ENCODE measurements at places on chromosomes 12 and 14. TPM values are rescaled to one million over a fixed set of nuclear protein-coding genes. Genes with fewer than 3 reads are reported as not detected.

- DNase-seq, result no peak
Observed at GRCh38 chr14:99267837-99268781, 3.9 kb downstream of the BCL11B start.

DNA sequence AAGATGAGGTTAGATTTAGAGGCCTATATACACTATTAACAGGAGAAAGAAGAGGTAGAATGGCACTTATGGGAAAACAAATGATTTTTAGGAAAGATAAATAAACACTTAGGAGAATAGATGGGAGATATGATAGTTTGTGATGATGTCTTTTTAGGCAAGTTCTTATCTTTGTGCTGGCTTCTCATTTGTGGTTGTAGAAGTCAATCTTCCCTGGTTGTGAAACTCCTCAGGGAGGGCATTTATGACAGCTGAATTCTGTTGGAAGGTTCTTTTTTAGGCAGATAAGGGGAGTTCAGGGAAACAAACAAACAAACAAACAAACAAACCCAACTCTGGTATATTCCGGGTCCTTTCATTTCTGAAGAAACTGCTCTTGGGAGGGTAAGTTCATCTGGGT lies 311.8 kb downstream of the AEBP2 start:
- DNase-seq, result no peak

The KRT73 gene
- total RNA-seq, result not detected

The ZCCHC8 gene
- total RNA-seq, result 14.2 TPM

The FZD10 gene
- total RNA-seq, result not detected

The AQP6 gene
- 0.51 TPM for total RNA-seq

- DNase-seq, result no peak
Observed at GRCh38 chr12:57454213-57454565, 918 bp upstream of the INHBE start.

GRCh38 chr14:95071649-95072280 lies 85.6 kb downstream of the DICER1 start:
- DNase-seq, result no peak

- DNase-seq, result peak; percentile 37
Observed at GRCh38 chr12:95582230-95583058, 31.2 kb upstream of the USP44 start.

DNA sequence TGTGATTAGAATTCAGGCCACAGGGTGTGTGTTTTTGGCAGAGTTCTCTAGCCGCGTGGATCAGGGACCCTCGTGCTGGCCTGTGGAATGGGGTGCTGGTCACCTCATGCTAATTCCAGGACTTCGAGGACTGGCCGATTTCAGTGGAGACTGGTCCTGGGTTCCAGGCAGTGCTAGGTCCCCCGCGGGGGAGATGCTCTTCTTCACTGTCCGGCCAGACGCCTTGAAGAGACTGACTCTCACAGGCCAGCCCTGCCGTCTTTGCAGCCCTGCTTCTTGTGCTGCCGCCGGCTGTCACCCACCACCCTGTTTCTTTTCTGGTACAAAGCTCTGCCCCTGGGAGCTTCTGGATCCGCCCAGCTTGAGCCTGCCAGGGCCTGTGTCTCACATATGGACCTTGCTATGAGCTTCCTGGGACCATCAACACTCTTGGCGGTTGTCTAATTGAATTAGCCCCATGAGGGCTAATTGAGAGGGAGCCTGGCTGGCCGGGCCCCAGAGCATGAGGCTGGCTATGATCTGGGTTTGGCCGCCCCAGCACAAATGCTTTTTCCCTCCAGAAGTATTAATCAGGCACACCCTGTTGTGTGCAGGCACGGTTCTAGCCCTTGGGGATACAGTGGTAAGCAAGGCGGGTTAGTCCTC lies 8.2 kb downstream of the MLXIP start:
- DNase-seq, result no peak

- DNase-seq, result no peak
Observed at GRCh38 chr12:98096436-98096835, 419.0 kb upstream of the TMPO start.

DNA sequence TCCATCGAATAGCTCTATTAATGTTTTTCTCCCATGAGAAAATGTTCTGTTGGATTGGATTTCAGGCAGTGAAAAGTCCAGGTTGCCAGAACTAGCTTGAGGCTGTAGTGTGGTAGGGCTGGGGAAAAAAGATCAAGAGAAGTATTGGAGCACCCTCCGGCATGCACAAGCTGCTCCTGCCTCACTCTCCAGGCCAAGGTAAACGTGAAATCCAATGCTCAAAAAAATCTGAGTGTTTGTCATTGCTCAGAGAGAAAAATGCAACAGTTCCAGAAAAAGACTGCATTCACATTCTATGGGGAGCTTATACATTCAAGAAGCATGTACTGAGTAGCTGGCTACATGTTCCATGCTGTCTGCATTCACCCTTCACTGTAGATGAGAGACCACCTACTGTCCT lies 680.9 kb upstream of the TBX3 start:
- DNase-seq, result no peak

DNA sequence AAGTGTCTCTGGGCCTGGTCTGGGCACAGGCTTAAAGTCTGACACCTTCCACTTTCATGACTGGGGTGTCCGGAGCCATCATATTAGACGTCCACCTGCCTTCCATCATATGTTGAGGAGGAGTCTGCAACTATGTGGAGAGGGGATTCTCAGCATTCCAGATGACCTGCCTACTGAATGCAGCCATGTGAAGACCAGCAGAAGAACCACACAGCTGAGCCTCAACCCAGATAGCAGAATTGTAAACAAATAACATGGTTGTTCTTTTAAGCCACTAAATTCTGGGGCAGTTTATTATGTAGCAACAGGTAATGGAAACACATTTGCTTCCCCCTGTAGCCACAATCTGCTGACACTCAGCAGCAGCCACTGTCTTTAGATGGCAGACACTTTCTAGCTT lies 4.0 kb upstream of the SLC15A4 start:
- DNase-seq, result no peak

DNA sequence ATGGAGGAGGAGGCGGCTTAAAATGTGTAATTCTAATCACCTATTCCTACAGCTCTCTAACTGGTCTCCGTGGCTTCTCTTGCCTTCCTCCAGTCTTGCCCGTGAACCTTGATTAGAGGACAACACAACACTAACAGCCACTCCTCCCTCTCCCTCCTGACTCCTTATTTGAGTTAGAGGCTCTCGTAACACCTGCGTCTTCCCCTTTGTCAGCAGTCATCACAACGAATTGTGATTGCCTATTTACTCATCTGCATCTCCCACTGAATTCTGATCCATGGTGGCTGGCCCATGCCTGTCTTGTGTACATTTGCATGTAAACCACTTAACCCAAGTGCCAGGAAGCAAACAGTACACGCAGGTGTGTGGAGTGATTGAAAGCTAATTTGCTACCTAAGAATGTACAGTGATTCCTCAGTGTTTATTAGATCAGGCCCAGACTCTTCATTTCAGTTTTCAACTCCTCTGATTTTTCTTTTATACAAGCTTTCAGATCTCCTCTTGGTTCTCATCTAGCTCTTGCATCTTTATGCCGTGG lies 154.5 kb downstream of the MON2 start:
- no peak for DNase-seq

DNA sequence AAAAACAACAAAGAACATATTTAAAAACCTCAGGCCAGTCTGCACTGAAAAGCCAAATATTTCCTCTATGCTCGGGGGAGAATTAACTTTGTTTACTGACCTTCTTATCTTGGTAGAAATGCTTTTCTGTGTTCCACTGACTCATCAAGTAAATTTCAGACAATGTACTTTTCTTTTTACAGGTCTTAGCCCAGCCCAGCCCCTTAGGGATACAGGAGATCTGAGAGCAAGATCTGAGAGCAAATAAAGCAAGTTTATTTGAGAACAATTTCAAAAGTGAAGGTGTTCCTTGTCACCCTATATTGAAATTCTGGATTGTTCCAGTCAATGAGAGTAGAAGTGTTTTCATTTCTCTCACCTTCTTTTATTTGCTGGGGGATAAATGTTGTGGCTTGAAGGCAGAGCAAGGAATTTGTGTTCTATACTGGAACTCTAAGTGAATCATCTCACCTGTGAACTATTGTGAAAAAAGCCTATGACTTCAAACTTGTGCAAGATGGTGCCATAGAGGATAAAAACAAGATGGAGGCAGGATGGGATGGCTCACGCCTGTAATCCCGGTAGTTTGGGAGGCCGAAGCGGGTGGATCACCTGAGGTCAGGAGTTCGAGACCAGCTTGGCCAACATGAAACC lies 7.9 kb upstream of the GPRC5A start:
- peak; percentile 77 for DNase-seq

The KRT2 gene
- not detected for total RNA-seq

The CLECL1 gene
- total RNA-seq, result not detected

DNA sequence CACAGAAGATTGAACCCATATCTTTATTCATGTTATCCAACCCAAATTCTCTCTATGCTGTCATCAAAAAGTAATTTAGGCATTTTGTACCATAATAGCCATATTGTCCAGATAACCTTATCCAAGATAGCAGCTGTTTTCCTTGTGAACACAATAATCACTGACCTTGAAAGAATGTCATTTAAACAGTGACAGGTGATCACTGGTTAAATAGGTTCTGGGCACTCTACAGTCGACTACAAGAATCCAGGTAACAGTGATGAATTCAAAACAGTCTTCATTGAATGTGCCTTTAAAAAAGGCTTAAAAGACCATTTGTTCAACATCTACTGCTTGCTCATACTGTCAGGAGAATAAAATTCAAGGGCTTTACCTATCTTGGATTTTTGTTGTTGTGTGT lies 4.6 kb upstream of the SPX start:
- DNase-seq, result no peak

DNA sequence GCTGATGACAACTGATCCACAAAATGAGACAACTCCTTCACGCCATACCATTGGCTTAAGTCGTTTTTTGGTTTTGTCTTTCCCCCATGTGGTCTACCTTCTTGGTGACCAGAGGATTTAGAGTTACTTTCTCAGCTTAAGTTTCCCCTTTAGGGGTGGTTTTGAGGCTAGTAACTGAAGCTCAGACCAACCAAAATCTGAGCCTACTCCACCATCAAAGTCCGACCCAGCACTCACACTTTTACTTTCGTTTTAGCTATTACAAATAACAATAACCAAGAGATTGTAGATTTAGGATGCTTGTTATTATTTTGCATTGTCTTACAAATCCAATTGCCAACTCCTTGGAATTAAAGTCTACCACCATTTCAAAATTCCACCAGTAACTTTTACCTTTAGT lies 130.6 kb upstream of the MDM1 start:
- DNase-seq, result no peak

- no peak for DNase-seq
Observed at GRCh38 chr12:21828779-21829178, 54.3 kb upstream of the KCNJ8 start.

DNA sequence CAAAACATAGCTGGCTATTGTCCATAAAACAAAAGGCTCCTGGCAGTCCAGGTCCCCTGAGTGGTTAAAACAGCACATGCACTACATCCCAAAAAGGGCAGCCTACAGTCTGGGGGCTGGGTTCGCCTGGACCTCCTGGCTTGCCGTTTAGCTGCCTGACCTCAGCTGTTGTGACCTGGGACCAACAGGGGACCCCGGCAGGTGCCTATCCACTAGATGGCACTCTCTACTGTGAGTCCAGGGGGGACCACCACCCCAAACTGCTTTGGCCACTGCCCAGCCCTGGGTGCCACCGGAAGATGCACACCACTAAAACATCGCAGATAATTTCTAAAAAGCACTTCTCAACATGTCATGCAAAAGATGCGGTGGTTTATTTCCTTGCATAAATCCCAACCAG lies 2.9 kb upstream of the RTL1 start:
- DNase-seq, result no peak

DNA sequence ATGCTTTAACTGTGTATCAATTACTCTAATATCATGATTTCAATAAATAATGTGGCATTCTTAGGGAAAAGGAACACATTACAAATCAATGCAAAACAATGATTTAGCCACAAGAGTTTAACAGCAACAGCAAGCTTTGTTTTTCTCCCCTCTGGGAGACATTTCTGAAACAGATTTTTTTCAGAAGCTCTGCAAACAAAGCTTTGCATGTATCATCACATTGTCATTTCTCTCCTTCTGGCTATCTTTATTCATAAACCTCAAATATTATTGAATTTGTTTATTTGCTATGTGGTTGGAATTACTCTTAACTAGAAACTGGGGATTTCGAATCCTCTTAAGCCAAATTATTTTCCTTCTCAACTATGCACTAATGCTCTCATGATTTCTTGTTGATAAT lies 278.4 kb upstream of the ATXN7L3B start:
- no peak for DNase-seq
